ENCODE measurements at places on chromosomes 12 and 14.
A peak's percentile ranks its signal among the peaks of the same experiment; 100 is the strongest.

DNA sequence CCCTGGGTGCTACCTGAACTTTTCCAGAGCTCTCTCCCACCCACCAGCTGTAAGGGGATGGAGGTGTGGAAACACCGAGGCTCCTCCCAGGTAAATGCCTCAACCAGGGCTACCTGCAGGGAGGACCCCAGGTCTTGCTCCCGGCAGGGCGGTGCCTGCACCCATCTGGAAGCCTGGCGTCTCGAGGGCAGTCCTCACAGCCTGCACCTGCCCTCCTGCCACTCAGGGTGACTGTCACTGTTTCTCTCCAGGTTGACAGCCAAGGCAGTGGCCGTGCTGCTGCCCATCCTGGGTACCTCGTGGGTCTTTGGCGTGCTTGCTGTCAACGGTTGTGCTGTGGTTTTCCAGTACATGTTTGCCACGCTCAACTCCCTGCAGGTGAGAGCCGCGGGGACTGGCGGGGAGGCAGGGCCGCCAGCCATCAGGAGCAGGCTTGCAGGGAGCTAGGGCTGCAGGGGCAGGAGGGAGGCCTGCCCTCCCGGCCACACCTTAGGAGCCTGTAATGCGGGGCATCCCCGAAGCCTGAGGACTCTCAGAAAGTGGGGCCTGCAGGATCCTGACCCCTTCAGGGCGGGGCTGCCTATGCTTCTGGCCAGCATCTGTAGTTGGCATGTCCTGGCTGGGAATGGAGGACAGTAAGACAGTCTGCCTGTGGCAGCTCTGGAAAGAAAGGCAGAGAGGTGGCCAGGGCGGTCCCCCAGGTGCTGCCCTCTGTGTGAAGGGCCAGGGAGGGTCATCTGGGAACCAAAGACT is 182.3 kb downstream of the ADGRD1 start:
- no peak for DNase-seq

GRCh38 chr12:109513051-109513450 is 35.6 kb downstream of the UBE3B start:
- no peak for DNase-seq

GRCh38 chr12:71947645-71948105 is 9.0 kb downstream of the TPH2 start:
- DNase-seq, result no peak

DNA sequence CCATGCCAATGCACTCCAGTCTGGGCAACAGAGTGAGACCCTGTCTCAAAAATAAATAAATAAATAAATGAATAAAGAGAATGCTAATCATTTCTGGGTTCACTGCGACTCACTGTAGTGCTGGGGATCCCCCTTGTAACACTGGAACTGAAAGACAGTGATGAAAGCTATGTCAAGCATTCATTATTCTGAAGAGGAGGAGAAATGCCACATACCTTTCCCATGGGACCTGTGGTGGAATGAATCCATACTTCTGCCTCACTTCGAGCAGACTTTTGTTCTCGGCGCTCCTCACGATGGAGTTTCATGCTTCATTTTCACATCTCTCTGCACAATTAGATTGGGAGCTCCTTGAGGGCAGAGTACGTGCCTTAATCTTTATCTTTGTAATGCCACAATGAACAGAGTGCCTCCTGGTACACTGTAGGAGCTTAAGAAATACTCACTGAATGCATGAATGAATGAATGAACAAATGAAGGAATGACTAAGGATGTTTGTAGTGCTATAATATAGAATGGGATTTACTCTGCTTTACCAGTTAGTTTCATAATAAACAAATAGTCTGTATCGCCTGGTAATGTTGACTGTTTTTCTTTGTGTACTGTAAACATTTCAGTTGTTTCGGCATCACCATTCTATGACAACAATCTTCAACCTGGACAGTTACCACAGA is 45.8 kb downstream of the DRAM1 start:
- DNase-seq, result no peak

GRCh38 chr14:75201087-75201486 is 24.7 kb upstream of the TMED10 start:
- DNase-seq, result no peak

DNA sequence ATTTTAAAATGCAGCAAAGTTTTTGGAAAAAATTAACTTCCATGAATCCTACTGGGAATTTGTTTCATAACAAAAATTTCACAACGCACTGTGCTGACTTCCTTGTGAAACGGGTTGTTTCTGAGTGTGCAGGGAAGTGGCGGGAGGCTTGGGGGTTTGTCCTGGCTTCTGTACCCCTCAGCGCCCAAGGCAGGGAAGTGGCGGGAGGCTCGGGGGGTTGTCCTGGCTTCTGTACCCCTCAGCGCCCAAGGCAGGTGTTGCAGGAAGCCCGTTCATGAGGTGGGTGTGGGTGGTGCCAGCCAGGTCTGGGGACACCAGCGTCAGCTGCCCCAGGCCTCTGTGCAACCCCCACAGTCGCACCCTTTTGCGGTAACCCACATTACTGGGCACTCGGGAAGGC is 25.1 kb downstream of the ADGRD1 start:
- DNase-seq, result no peak

- no peak for DNase-seq
Measured at GRCh38 chr12:44058366-44058765, 222.5 kb downstream of the TMEM117 start.

DNA sequence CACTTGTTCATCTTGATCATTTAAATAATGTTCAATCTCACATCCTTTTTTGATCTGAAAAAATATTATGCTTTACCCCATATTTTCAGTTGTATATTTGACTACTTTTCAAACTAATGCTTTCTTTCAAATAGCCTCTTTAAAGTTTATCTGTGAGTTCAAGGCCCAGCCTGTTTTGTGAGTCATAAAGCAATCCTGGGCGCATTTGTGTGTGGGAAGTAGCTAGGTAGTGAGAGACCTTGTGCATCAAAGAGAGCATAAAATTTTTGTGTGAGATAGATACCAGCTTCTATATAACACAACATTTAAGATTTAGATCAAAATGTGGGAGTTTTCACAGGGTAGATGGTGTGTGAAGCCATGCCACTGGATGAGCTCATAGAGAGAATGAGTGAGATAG is 405.6 kb downstream of the NAV3 start:
- DNase-seq, result no peak

DNA sequence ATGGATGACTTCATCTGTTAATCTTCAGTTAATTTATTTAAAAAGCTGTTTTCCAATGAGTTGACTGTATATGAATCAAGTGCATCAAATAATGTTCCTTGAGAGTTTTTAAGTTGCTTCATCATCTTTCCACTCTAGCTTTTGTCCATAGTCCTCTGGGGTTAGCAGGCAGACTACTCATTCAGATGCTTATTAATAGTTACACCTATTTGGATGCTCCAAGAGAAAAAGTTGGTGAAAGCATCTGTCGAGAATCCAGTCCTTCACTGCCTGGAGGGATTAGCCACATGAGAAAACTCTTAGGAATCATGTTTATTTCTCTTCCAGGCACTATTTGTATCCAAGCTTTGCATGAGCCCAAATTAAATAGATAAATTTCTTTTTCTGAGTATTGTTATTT is 70.2 kb downstream of the DACT1 start:
- no peak for DNase-seq

DNA sequence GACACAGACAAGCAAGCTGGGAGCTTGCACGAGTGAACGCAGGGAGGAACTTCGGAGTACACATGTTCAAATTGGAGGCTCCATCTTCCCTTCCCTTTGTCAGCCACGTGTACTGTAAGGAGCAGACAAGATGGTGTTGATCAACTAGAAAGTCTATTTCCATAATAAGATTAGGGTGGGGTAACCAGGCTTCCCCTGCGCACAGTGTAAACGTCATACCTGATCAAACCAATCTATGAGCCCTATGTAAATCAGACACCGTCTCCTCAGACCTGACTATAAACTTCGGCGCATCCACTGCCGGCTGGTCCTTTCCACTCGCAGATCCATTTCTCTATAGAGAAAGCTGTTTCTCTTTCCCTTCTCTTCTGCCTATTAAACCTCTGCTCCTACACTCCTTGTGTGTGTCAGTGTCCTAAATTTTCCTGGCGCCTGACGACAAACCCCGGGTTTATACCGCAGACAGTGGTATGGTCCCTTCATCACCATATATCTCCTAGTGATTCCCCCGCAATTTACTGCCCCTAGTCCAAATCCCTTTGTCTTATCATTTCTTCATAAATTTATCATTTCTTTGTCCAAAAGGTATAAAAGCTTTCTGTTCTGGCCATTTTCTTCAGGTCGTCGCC is 7.5 kb upstream of the ETFBKMT start:
- DNase-seq, result no peak

GRCh38 chr14:34857689-34858449 is 17.3 kb downstream of the BAZ1A start:
- DNase-seq, result peak; percentile 53
